ENCODE measurements at places on chromosomes 16 and 17.

DNA sequence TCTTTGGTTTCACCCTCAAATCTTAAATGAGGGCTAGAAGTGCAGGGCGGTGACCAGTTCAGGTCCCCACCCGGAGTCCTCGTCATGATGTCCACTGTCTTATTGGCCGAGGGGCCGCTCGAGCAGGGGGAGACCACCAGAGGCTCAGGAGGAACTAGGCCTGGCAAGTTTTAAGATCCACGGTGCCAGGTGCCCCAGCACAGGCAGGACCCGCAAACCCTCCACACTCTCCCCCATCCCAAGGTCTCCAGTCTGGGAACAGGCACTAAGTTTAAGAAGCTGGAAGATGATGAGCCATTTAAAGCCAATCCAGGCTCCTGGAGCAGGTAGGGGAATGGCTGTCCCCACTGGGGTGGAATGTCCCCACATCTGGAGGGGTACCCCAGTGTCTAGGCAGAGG lies 4.1 kb downstream of the DLX3 start:
- DNase-seq: no peak

DNA sequence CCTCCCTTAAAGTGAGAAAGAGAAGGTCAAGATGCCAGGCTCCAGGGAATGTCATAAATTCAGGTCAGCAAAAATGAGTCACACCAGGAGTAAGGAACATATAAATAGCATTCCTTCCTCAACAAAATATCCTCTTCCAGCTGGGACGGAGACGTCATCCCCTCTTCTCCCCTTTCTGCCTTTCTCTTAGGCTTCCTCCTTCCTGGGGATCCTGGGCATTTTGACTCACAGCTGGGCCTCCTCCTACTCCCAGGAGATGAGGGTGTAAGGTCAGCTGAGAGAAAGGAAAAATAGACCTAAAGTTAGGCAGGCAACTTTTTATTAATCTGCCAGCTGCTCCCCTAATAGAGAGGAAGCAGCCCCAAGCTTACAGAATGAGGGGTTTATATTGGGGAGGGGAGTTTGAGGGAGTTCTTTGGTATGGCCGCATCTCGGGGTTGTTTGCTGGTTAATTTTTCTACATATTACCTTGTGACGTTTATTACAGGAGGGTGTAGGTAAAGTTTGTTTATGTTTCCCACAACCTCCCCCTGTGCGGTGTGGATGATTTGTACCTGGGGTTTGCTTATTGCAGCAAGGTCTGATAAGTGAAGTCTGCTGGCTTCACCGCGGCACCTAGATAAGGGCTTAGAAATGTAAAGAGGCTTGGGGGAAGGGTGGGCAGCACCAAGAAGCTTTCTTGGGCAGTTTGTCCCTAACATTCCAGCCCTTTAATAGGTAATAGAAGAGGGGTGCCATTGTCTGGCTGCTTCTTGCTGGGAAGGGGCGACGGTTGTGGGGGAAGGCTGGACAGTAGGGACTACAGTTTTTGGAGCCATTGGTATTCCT lies 7.1 kb upstream of the ZNF747 start:
- no peak for DNase-seq

DNA sequence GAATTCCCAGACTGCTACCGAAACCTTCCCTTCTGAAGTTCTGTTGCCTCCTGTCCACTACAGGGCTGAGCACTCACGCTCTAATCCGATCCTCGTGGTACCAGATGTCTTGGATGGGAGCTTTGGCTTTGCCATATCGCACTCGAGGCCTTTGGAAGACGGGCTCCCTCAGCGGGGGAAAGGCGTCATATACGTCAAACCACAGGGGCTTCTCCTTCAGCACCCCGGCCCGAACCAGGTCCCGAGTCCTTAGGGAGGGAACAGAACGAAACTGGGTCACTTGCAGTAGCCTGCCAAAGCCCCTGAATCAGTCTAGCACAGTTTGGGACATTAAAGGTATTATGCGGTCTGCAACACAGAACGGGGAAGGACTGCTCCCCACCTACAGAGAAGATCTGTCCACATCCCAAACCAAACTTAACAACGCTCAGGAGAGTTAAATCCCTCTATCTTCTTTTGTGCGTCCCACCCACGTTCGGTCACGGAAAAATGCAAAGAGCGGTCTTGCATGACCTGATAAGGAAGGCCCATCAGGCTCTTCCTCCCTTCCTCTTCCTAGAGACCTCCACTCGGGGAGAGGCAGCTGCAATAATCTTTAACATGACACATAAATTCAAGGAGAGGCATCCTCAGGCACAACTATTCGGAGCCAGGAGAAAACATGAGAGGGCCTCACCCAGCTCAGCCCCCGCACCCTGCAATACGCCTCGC lies 526 bp downstream of the MRPS23 start:
- DNase-seq: no peak

GRCh38 chr16:82509691-82510430 lies 116.9 kb upstream of the CDH13 start:
- no peak for DNase-seq

DNA sequence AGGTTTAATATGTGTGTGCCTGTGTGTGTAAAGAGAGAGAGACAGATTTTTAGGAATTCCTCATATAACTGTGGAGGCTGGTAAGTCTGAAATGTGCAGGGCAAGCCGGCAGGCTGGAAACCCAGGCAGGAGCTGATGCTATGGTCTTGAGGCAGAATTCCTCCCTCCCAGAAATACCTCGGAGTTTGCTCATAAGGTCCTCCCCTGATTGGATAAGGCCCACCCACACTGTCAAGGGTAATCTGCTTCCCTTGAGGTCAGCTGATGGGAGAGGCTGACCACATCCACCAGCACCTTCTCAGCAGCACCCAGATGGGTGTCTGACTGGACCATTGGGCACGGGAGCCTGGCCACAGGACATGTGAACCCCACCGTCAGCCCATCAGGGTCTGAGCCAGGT lies 42.4 kb downstream of the C16orf95 start:
- DNase-seq: no peak

DNA sequence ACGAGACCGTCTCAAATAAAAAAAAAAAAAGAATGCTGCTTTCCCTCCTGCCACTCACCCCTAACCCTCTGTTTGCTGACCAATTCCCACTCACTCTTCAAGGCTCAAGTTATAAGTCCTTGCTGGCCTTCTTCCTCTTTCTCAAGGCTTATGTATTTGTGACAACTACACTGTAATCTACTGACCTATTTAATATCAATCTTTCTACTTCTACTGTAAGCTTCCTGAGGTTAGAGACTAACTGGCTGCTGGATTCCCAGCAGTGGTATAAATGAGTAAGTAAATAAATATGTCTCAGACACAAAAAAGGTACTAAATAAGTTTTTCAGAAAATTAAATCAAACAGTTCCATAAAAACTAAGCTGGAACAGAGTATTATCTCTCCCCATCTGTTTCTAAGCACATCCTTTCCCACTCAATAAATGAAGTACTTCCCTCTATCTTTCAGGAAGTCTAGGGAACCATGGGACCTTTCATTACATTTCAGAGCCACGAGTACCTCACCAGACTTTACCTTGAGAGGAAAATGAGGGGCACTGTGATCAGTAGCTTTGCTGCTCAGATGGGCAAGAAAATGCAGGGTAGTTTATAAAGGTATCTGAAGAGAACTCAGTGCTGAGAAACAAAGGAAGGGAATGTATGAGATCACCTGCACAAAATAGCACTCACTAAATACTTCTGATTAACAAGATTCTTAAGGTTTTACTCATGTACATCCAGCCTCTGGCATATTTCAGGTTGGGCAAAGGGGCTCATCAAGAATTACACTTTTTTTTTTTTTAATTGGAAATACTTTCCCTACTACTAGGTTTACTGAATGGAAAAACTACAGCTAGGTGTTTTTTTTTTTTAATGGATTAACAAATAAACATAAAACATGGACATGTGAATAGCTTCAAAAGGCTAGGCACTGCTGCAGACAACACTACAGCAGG lies 10.8 kb downstream of the SSH2 start:
- DNase-seq: peak; percentile 42

DNA sequence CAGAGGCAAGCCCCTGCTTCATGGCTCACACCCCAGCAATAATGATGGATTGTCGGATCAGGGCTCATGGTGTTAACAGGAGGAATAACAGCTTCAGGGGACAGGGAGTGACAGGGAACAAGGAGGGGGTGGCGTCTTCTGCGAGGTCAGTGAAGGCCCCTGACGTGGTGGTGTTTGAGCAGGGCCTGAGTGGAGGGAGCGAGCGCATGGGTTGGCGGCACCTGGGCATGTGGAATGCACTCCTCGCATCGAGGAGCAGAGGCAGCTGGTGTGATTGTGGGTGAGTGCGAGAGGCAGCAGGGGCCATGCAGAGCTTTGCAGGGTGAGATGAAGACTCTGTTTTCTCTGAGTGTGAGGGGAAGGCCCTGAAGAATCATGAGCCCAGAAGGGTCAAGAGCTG lies 33.3 kb downstream of the CLUAP1 start:
- no peak for DNase-seq

DNA sequence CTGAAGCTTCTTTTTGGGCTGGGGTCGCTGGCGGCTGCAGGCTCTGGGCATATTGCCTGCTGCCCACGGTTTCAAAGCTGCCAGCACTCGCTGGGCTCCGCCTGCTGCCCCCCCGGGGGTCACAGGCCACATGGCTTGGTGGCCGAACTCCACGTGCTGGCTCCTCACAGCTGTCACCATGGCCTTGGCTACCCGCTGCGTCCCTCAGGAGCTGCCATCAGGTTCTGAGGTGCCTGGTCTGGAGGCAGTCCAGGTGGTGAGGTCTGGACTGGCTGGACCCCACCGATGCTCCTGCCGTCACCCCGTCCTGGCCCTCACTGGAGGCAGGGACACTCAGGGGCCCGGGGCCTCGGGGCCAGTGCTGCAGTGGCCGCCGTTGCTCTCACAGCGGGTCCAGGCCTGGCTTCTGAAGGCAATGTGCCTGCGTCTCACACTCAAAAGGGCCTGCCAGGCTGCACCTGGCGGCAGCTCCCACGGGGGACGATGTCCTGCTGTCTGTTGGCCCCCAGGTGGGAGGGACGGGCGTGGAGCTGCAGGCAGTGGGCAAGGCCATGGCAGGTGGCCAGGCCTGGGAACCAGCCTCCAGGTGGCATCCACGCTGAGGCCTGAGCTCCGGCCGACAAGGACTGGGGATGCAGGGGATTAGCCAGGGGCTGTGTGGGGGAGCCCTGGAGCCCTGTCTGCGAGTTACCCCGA lies 13.3 kb downstream of the CAPN15 start:
- DNase-seq: no peak

DNA sequence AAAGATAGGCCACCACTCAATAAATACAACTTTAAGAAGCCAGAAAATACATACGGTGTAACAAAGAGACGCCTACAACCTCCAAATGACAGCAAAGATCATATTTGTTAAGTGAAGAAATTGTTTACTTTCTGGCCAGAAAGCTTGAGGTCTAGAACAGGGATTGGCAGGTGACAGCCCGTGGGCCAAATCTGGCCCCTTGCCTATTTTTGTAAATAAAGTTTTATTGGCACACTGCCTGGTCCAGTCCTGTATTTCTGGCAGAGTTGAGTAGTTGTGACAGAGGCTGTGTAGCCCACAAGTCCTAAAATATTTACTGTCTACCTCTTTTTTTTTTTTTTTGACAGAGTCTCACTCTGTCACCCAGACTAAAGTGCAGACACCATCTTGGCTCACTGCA lies 3.4 kb upstream of the CLEC19A start:
- DNase-seq: no peak

GRCh38 chr16:3781421-3781820 lies 64.1 kb upstream of the TRAP1 start:
- no peak for DNase-seq

DNA sequence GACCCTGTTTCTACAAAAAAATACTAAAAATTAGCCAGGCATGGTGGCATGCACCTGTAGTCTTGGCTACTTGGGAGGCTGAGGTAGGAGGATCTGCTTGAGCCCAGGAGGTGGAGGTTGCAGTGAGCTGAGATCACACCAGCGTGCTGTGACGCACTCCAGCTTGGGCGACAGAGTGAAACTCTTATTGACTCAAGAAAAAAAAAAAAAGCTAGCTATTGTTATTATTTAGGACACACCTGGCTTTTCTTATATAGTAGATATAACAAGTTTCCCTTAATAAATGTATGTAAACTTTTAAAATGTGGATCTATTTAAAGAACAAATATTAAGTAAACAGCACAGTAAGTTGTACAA lies 1.8 kb downstream of the RABEP2 start:
- DNase-seq: no peak

- no peak for DNase-seq
Measured at GRCh38 chr16:58511933-58512815, 3.1 kb upstream of the SETD6 start.

DNA sequence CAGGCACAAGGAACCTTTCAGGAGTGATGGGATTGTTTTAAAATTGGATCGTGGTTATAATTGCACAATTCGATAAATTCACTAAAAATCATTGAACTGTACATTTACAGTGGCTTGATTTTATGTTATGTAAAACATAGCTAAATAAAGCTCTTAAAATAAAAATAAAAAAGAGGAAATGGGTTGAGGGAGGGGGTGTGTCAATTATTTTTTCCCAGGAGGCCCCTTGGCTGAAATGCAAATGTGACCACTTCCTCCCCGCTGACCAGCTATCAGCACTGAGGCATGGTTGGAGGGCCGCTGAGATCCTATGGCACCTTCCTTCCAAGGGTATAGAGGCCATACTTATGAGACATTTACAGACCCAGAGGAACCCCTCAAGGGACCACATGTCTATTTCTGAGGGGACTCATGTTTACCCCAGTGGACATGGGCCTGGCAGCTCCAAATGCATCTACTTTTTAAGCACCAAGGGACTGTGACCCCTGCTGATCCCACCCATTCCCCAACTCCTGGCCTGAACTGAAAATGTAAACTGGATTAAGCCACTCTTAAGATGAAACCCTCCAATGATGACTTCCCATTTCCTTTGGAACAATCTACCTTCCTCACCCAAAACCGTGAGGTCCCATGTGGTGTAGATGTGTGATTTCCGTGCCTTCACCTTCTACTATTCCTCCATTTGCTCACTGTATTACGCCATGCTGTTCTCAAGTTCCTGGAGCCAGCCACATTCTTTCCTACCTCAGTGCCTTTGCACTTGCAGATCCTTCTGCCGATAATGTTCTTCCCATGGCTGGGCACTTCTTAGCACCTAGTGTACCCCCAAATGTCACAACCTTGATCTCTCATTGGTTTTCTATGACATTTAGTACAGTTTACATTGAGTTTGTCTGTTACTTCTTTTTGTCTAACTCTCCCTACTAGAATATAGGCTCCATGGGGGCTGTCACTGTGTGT lies 2.8 kb upstream of the IL21R start:
- no peak for DNase-seq
